ENCODE measurements at places on chromosomes 4 and X. TPM values are rescaled to one million over a fixed set of nuclear protein-coding genes. Genes with fewer than 3 reads are reported as not detected.

TLR1 gene
- 5.5 TPM for total RNA-seq

DNA sequence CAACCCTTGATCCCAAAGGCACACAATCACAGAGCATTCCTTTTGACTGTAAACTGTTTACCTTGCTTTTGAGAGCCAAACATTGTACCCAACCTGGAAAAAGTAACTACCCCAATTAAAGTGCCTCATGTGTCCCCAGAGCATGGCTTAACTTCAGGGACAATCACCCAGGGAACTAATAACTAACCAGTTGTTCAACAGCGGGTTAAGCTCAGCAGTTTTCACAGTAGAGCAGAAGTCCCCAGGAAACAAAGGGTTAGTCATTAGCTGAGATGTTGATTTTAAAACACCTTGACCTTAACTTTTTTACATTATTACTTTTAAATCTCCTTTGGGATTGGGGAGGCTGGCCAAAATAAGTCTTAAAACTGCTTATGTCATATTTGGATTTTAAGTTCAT is 94.8 kb downstream of the RELL1 start:
- H3K36me3 ChIP-seq: no peaks in the 10 kb centered on the region
- no peak overlapping the region for H3K4me3 ChIP-seq

DNA sequence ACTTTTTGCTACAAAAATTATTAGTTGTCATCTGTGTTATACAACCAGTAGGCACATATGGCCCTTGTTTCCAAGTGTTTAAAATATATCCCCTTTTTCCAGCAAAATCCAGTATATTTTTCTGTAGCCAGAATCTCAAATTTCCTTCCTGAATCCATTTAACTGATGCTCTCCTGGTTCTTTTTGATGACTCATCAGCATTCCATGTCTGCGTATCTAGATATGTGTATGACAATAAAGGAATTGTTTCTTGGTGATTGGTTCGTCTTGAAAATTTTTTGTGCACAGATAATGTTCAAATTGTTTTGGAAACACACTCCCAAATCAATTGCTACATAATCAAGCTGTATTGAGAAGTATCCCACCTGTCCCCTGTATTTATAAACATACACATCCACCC is 98.3 kb downstream of the ITM2A start:
- no peaks in the 10 kb centered on the region for H3K36me3 ChIP-seq
- no peak overlapping the region for H3K27ac ChIP-seq
- H3K27me3 ChIP-seq: no peaks in the 10 kb centered on the region

DNA sequence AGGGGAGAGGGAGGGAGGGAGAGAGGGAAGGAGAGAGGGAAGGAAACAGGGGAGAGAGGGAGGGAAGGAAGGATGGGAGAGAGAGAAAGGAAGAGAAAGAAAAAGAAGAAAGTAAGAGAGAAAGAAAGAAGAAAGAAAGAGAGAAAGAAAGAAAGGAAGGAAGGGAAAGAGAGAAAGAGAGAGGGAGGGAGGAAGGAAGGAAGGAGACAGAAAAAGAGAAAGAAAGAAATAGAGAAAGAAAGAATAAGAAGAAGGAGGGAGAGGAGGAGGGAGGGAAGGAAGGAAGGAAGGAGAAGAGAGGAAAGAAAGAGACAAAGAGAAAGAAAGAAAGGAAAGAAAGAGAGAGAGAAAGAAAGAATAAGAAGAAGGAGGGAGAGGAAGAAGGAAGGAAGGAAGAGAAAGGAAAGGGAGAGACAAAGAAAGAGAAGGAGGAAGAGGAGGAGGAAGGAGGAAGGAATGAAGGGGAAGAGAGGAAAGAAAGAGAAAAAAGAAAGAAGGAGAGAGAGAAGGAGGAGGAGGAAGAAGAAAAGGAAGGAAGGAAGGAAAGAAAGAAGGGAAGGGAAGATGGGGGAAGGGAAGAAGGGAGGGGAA is 189.6 kb downstream of the PARM1 start:
- H3K4me3 ChIP-seq: no peak overlapping the region
- no peaks in the 10 kb centered on the region for H3K4me1 ChIP-seq
- no peaks in the 10 kb centered on the region for H3K27me3 ChIP-seq
- DNase-seq: no peak

GPC4 gene
- 13.8 TPM for total RNA-seq

DNA sequence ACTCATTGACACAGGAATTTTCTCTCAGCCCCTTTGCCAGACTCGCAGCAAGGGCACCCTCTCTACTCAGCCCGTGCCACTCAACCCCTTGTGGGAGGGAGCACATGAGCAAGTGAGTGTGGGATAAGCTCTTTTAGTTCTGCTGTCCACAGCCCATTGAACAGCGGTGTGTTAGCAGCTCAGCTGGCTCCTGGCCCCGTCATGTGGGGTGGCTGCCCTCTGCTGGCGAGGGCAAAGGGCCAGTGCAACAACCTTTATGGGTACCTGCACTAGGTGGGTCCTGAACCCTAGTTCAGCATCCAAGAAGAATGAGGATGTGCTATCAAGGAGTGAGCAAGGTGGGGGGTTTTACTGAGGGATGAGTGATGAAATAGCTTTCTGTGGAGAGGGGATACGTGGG is 85.0 kb upstream of the ZNF81 start:
- H3K36me3 ChIP-seq: no peaks in the 10 kb centered on the region
- peaks cover 18% of the 10 kb centered on the region for H3K4me1 ChIP-seq
- no peaks in the 10 kb centered on the region for H3K27me3 ChIP-seq
- peak; percentile 64 for DNase-seq

Measured in testis (tissue), 5 donors.